ENCODE measurements at places on chromosomes 3 and 15.
A peak's percentile ranks its signal among the peaks of the same experiment; 100 is the strongest.

- DNase-seq: peak; percentile 71
Measured at GRCh38 chr15:74489518-74490338, 28.8 kb upstream of the UBL7 start.

GRCh38 chr3:159938714-159939113 is 49.9 kb upstream of the IL12A start:
- DNase-seq: no peak

DNA sequence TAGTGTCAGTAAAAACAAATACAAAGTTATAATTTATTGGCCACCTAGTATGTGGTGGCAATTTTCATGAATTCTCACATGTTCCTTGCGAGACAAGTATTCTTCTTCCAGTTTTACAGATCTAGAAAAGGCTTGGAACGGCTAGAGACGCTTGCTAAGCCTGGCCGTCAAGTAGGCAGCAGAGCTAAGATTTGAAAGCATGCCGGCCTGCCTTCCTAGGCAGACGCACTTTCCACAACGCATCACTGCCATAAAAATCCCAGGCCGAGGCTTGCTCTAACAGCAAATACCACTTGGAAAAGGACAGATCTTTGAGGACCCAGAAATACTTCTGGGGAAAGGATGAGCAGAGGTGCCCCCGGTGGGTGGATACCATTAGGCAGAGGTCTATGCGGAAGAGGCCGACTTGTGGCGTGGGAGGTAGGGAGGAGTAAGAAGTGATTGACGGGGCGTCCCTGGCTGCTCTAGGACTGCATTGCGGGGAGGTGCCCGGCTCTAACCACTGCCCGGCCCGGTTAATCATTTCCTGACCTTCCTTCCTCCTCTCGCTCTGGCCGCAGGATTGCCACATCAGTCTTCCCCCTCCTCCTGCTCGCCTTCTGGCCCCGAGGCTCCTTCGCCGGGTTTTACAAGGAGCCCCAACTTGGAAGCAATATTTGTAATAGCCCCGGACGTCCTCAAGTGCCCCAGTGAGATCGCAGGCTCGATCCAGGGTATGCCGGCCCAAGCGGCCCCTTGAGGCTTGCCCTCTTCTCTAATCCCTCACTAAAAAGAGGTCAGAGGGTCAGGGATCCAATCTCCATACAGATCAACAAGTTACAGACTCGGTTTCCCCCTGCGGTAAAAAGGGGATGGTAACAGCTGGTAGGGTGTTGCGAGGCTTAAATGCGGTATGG is 1.3 kb upstream of the USP3 start:
- peak; percentile 68 for DNase-seq

DNA sequence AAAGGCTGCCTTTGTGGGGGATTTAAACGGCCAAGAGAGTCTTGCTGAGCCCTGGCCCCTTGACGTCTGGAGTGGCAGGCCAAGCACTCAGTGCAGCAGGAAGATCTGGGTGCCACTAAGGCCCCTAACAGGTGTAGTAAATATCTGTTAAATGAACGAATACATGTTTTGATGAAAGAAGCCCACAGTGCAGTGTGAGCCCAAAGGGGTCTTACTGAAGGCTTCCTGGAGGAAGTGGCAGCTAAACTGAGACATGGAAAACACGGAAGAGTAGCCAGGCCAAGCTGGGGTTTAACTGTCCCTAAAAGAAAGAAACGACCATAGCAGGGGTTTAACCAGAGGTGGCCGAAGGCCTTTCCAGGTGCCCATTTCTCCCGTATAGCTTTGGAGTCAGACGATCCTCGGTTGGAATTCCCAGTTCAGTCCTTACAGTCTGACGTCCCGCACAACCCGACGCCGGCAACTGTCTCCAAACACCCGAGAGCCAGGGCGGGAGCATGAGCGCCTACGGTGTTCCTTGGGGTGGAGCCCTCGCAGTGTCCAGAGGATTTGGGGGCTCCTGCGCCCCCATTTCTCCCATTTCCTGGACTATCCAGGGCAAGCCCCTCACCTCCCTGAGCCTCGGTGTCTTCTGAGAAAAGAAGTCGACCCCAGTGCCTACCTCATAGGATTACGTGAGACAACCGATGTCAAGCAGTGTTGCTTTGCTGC is 910 bp upstream of the ABHD6 start:
- no peak for DNase-seq

DNA sequence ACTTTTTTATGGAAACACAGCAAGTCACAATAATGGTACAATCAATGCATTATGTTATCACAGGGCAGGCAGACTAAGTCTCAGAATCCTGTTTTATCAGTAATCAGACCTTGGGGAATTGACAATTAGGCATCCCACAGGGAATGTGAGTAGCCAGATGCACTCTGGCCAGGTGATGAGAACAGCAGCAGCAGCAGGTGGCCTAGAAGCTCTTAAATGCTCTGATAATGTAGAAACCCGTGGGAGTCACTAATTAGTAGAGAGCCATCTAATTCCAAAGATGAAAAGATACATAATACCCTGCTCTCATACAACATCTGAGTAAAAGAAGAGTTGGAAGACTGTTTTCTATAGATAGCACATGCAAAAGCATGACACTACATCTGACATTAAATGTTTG is 12.6 kb downstream of the CEP152 start:
- no peak for DNase-seq

DNA sequence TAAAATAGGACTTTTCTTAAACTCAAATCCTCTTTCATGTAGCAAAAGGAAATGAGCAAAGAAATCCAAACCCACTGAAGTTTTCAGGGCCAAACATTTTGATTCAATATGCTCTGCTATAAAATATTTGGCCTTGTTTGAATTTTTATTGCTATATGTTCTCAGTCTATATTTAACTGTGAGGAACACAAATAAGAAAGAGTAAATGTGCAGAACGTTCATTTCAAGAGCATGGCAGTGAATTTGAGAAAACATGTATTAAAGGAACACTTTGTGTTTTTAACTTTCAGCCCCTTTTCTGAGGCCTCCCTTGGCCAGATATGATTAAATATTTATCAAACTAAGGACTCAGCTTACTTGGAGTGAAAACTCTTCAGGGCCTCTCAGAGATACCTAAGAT is 124.7 kb upstream of the CCNL1 start:
- no peak for DNase-seq

- no peak for DNase-seq
Measured at GRCh38 chr3:16266714-16267113, 1.7 kb downstream of the OXNAD1 start.

GRCh38 chr3:160451602-160452001 is 2.0 kb upstream of the TRIM59 start:
- no peak for DNase-seq

DNA sequence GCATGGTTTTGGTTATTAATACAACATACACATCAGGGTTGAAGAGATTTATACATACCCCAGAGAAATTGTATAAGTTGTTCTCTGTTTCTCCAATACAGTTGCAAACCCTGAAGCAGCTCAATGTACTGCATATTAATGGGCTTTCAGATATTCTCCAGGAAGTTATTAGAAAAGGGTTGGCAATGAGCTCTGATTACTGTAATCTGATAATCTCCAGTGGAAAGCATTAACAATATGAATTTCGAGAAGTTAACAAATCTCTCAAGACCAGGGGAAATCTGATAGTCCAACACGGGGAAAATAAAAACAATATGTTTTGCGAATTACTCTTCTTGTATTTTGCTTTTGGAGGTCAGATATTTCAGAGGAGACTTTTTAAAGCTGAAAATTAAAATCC is 950.1 kb downstream of the TBL1XR1 start:
- DNase-seq: no peak

DNA sequence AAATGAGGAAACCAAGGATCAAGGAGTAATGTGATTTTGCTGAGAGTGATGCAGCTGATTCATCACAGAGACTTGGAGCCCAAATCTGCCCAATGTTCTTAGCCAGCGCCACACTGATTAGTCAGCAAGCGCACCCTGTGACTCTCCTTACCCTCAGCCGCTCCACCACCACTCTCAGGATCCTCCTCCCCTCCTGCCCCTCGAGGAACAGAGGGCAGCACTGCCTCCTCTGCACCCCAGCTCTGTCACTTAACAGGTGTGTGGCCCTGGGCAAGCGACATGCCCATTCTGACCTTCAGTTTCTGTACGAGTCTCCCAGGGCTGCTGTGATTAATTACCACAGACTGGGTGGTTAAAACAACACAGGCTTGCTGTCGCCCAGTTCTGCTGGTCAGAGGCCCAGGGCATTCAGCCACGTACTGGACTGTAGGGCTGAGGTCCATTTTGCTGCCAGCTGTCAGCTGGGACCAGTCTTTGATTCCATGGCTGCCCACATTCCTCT is 36.1 kb upstream of the HRH1 start:
- peak; percentile 87 for DNase-seq

DNA sequence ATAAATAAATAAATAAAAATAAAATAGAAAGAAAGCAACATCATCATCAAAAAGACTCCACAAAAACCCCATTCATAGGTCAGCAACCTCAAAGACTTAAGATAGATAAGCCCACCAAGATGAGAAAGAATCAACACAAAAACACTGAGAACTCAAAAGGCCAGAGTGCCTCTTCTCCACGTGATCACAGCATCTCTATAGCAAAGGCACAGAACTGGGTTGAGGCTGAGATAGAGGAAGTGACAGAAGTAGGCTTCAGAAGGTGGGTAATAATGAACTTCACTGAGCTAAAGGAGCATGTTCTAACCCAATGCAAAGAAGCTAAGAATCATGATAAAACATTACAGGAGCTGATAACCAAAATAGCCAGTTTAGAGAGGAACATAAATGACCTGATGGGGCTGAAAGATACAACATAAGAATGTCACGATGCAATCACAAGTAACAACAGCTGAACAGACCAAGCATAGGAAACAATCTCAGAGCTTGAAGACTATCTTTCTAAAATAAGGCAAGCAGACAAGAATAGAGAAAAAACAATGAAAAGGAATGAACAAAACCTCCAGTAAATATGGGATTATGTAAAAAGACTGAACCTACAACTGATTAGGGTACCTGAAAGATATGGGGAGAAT is 26.4 kb downstream of the GNB5 start:
- no peak for DNase-seq

DNA sequence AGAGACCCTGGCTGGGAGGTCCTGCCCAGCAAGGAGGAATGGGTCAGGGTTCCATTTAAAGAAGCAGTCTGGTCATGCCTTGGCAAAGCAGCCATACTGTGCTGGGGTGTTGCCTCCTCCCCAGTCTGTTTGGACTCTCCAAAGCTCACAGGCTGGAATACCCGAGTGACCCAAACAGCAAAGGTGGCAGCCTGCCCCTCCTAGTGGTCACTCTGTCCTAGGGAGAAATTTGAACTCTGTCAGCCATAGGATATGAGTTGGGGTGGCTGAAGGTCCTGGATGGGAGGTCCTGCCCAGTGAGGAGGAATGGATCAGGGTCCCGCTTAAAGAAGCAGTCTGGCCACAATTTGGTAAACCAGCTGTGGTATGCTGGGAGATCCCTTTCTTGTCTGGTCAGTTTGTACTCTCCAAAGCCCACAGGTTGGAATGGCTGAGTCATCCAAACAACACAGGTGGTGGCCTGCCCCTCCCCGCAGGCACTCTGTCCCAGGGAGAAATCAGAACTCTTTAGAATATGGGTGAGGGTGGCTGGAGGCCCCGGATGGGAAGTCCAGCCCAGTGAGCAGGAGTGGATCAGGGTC is 45.0 kb downstream of the CCR1 start:
- DNase-seq: no peak

DNA sequence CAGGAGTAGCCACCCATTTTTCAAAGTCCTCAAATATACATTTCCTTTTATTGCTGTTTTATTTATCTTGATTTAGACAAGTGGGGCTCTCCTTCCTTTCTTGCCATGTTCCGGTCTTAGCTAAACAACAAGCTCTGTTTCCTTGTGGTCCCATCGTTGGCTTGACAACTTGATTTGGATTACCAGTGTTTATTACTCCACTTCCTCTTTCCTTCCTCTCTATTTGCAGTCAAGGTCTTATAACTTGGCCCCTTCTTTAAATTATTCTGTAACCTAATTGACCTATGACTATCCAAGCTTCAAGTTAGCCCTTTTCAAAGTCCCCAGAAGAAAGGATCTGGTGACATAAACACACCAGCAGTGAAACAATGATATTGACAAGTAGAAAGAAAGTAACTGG is 130.6 kb upstream of the STT3B start:
- no peak for DNase-seq

- peak; percentile 53 for DNase-seq
Measured at GRCh38 chr15:70608144-70608543, 155.2 kb downstream of the UACA start.

DNA sequence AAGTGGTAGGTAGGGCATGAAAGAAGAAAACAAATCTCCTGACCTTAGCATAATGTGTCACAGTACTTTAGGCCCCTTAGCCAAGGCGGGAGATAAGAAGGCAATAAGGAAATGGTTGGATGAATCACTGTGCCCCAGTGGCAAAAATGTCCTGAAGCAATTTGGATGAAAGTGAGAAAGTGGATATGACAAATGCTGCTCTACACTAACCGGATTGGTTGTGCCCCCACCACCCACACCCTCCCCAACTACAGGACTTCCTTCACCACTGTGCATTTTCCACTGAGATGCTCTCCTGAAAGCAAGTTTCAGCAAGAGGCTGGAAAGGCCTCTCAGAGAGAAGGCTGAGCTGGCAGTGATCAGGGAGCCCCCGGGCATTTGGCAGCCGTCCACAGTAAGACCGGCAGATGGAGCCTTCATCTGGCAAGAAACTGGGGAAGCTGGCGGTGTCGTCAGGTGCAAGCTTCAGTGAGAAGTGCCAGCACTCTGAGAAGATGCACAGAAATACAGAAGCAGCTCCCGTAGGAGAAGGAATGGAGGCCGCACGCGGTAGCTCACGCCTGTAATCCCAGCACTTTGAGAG is 63.8 kb downstream of the ATP1B3 start:
- peak; percentile 82 for DNase-seq

- no peak for DNase-seq
Measured at GRCh38 chr3:124653071-124653796, 77.0 kb upstream of the UMPS start.

DNA sequence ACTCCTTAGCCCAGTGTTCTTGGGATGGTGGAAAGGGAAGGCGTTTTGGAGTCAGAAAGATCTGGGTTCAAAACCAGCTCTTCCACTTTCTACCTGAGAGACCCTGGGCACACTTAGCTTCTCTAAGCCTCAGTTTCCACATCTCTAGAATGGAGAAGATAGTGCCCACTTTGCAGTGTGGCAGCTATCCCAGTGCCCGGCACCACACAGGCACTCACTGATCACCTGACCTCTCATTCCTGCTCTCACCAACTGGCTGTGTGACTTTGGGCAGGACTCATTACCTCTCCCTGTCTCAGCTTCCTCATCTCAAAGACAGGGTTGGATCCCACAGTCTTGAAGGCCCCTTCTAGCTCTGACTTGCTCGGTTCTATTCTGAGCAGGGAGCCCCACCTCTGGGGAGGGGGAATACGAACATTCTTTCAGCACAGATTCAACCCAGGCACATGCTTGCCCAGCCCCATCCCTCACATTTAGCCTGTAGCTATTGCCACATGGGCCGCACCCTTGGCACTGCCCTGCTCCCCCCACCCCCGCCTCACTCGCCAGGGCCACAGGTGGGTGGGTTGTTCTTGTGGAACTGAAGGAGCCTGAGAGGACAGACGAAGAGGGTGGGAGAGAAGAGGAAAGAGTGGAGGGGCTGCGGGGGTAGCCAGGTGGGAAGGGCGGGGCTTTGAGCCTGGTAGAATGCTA is 39.2 kb downstream of the EPHB3 start:
- DNase-seq: no peak

- DNase-seq: no peak
Measured at GRCh38 chr3:45965653-45966052, 22.4 kb downstream of the CXCR6 start.

- peak; percentile 81 for DNase-seq
Measured at GRCh38 chr15:91338766-91339165, 238.7 kb downstream of the SV2B start.
